ENCODE measurements at places on chromosomes 7 and 10.

DNA sequence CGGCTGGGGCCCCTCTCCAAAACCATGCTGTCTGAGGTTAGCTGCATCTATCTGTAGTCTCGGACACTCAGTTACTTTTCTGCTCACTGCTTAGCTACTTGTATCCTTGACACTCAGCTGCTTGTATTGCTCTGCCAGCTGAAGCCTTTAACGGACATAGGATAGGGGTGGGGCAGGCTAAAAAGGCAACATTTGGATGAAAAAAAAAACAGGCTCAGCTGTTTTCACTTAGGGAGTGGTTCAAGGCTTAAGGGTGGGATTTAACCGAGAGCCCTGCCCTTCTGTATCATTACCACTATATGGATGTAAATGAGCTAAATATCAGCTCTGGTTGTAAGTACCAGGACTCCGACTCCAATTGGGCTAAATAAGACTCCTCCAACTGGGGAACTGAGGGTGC is 28.6 kb downstream of the LSMEM1 start:
- no peak for DNase-seq

- DNase-seq, result no peak
These were observed 124.6 kb upstream of the NRBF2 start for GRCh38 chr10:63008491-63008890.

- DNase-seq, result no peak
These were observed 798 bp upstream of the AUTS2 start for GRCh38 chr7:69597278-69598076.

DNA sequence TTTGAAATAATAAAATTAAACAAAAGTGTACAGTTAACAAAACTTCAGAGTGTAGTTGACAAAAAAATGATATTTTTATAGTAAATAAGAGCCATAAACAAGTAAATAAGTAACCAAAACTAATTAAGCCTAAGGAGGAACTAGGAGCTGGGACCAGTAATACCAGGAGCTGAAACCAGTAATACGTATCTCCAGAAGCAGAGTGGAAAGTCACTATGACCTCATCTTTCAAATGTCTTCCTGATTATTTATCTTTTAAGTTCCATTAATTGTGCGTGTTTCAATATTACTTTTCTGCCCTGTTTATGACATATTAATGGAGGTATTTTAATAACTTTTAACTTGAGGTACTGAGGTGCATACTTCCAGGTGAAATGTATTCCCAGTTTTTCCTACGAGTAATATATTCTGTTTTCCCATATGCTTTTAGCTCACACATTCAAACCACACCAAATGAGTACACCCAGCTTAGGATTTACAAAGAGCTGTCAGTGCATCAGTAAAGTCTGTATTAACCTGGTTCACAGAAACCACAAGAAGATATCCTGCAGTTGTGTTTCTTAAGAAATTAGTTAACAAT is 283.7 kb upstream of the HGF start:
- DNase-seq, result no peak

DNA sequence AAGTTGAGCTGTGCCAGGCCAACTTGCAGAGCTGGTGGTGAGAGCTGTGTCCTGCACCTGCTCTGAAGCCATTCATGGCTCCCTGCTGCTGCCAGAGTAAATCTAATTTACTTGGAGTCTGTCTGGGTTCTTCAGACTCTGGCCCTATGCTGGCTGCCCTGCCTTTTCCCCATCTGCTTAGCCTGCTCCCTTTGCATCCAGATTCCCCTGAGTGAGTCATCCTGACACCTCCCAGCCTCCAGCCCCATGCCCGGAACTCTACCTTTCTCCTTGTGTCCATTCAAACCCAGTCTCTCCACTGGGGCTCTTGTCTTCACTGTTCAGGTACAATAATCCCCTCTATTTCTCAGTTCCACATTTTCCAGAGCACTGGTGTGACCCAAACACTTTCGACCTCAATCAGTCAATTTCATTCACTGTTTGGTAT is 434.4 kb upstream of the ZMIZ1 start:
- no peak for DNase-seq

DNA sequence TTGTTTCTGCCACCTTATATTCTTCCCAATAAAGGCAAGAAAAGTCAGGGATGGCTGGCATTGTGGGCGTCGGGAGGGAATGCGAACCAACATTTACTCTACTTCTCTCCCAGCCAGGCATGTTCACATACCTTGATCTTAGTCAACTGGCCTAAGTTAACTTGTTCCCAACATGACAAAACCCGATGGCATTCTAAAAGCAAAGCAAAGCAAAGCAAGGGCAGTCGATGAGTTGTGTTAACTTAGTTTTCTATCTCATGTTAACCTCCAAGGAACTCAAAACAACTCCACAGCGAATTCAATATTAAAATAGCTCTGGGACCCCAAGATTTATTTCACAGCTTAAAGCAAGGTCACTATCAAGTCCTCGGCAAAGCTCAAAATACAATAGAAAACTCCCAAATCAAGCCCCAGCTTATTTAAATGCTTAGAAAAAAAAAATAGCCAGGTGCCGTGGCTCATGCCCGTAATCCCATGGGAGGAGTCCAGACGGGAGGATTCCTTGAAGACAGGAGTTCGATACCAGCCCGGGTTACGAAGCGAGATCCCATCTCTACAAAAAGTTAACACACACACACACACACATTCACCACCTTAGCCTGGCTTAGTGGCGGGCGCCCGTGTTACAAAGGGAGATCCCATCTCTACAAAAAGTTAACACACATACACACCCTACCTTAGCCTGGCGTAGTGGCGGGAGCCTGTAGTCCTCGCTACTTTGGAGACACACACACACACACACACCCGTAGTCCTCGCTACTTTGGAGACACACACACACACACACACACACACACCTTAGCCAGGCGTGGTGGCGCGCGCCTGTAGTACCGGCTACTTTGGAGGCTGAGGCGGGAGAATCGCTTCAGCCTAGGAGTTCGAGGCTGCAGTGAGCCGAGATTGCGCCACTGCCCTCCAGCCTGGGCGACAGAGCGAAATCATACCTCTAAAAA is 901 bp upstream of the CCNY start:
- peak; percentile 27 for DNase-seq

GRCh38 chr7:50674896-50675835 is 107.5 kb downstream of the GRB10 start:
- DNase-seq, result no peak

DNA sequence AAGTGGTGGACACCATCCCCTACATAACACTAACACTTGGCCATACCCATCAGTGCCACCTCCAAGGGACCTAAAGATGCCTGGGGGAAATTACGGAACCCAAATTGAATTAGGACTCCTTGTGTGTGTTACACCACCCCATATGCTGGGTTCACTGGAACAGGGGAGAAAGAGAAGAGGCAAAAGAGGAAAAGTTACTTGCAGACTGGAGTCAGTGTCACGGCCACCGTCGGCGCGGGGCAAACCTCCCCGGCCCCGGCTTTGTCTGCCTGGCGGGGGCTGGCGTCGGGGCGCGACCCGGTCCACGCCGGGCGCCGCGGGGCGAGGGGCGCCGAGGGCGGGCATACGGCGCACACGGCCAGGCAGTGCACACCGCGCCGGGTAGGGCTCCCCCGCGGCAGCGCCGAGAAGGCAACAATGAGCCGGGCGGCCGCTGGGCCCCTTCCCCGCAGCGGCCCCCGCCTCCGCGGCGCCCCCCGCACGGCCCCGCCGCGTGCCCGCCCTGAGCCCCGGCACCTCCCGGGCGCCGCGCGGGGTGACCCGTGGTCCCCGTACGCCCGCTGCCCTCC is 171.1 kb downstream of the FAM107B start:
- DNase-seq, result peak; percentile 37

DNA sequence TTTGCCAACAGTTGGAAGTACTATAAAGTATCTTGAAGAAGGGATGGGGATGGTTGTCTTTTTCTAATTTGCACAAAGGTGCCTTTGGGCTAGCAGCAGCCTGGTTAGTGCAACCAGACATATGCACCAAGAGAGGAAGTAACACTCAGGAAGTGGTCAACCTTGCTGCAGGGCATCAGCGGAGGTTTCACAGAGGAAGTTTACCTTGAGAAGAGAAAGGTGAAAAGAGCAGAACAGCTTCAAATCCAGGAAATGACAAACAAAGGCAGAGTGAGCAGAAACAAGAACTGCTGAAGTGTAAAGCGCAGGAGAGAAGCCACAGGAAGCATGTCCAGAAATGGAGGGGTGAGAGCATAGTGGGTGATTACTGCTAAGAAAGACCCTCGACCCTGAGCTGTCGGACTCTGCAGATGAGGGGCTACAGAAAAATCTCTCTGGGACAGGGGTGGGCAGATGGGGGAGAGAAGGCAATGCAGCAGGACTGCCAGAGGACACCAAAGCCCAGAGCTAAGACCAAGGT is 66.9 kb downstream of the STK17A start:
- DNase-seq, result peak; percentile 57

DNA sequence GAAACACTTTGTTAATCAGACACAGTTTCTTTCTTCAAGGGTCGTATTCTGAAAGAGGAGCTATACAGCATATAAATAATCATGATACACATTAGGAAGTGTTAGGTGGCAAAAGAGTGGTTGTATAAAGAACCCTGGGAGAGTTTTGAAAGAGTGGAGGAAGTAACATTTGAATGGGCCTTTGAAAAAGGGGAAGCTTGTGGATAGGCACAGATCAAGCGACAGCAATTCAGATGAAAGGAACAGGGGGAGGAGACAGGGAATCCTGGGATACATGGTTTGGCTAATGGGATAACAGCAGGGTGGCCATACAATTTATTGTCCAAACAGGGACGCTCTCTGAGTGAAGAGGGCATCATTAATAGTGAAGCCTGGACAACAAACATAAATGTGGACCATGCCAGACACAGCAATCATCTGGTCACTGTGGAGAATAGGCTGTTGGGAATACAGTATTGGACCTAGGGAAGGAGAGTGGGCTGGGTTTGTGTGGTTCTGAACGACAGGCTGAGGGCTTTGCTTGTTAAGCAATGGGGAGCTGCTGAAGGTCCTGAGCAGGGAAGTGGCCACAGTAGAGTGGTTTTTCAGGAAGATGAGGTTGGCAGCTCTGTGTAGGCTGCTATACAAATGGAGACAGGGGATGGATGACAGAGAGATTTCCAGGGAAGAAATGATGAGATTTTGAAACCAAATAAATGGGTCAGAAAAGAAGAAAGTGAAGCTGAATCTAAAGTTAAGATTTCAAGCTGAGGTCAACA is 75.9 kb downstream of the ICA1 start:
- no peak for DNase-seq

GRCh38 chr10:76644476-76644875 is 993.1 kb downstream of the KCNMA1 start:
- no peak for DNase-seq

- no peak for DNase-seq
These were observed 42.8 kb upstream of the RABGEF1 start for GRCh38 chr7:66697449-66698438.
